GM23338 (cell line): ENCODE measurements at places on chromosomes 12 and 14. TPM values are rescaled to one million over a fixed set of nuclear protein-coding genes. Genes with fewer than 3 reads are reported as not detected.

DDN gene
- 0.12 TPM in 1 of 2 replicates, not detected in the other for polyA plus RNA-seq

RHOJ gene
- polyA plus RNA-seq, result not detected in 2 replicates

CCDC177 gene
- 0.18 and 0.38 TPM in 2 replicates for polyA plus RNA-seq

DNA sequence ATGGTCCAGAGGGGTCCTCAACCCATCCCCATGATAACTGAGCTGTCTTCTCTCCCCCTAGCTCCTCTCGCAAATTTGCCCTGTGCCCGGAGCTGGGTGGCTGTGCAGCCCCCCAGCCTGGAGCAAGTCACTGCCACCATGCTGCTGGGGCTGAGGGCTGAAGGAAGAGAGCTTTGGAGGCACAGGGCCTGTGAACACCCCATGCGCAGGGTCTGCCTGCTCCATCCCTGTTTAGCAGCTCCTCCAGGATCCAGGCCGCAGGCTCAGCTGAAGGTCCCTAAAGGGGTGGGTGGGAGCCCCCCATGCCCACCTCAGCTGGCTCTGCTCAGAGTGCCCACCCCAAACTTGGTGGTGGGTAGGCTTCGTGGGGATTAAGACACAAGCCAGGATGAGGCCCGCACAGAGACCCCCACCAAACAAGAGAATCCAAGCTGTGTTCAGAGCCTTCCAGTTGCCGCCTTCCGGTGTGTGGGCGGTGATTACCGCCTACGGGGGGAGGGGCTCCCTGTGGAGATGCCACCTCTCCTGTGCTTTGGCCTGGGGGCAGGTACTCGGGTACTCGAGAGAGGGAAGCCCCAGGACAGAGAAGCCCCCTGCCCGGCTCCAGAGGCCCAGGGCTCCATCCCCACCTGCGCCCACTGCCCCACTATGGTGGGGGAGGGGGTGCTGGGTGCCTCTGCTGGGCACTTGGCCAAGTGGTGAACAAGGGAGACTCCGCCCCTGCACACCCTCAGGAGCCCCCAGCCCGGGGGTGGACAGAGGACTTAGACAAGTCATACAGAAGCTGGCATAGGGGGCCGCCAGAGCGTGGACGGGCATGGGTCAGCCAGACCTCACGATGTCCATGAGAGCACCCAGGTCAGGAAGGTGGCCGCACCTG lies 1.4 kb upstream of the JAG2 start:
- H3K36me3 ChIP-seq, result no peaks in the 10 kb centered on the region
- no peak for DNase-seq
- no peak overlapping the region for H3K27ac ChIP-seq
- H3K27me3 ChIP-seq, result peaks cover 20% of the 10 kb centered on the region

DNA sequence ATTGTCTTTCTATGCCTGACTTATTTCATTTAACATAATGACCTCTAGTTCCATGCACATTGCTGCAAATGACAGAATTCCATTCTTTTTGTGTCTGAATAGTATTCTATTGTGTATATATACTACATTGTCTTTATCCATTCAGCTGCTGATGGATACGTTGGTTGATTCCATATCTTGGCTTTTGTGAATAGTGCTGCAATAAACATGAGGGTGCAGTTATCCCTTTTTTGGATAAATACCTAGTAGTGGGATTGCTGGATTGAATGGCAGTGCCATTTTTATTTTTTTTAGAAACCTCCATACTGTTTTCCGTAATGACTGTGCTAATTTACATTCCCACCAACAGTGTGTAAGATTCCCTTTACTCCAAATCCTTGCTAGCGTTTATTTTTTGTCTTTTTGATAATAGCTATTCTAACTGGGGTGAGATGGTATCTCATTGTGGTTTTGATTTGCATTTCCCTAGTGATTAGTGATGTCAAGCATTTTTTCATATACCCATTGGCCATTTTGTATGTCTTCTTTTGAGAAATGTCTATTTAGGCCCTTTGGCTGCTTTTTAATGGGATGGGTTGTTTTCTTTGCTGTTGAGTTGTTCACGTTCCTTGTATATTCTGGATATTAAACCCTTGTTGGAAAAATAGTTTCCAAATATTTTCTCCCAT lies 2.3 kb downstream of the OAS2 start:
- no peak for DNase-seq
- H3K4me1 ChIP-seq, result no peaks in the 10 kb centered on the region
- no peak overlapping the region for H3K27ac ChIP-seq
- no peak overlapping the region for H3K4me3 ChIP-seq
- H3K27me3 ChIP-seq, result no peaks in the 10 kb centered on the region

- H3K27ac ChIP-seq, result no peak overlapping the region
- no peaks in the 10 kb centered on the region for H3K36me3 ChIP-seq
- H3K4me3 ChIP-seq, result no peak overlapping the region
- no peaks in the 10 kb centered on the region for H3K27me3 ChIP-seq
- no peak for DNase-seq
- peaks cover 12% of the 10 kb centered on the region for H3K4me1 ChIP-seq
These were observed 221.9 kb upstream of the FOXN3 start for GRCh38 chr14:89638891-89639290.

DNA sequence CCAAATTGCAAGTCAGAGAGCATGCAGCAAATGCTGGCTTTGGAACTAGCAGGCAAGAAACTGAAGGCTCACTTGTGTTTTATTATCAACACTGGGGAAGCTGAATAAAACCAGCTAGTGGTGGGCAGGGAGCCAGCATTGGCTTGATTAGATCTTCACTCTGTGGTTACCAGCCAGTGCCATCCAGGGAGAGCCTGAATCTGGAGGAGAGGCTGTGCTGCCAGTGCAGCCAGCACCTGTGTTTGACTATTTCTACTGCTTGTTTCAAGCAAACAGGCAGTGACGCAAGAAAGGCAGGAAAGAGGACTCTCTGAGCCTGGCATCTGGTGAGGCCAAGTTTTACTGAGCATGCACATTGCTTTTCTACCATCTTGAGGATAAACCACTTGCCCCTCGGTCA lies 247.0 kb downstream of the PHLDA1 start:
- H3K27ac ChIP-seq, result no peak overlapping the region
- H3K4me3 ChIP-seq, result no peak overlapping the region
- no peak for DNase-seq

DNA sequence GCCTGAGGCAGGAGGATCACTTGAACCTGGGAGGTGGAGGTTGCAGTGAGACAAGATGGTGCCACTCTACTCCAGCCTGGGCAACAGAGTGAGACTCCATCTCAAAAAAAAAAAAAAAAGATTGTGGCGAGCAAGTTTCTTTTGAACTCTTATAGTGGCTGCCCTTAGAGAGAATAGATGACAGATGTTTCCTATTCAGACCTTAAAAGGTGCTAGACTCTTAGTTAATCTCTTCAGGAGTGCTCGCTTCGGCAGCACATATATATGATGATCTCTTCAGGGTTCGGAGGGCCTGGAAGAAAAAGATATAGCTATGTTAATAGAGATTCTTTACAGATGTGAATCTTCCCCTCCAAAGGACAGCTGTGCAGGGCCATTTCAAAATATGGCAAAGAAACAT lies 73.1 kb upstream of the AMN1 start:
- H3K27ac ChIP-seq, result no peak overlapping the region
- no peak for DNase-seq
- no peaks in the 10 kb centered on the region for H3K36me3 ChIP-seq
